Putamen (tissue), 1 donor: ENCODE measurements at places on chromosomes 4 and X.

DNA sequence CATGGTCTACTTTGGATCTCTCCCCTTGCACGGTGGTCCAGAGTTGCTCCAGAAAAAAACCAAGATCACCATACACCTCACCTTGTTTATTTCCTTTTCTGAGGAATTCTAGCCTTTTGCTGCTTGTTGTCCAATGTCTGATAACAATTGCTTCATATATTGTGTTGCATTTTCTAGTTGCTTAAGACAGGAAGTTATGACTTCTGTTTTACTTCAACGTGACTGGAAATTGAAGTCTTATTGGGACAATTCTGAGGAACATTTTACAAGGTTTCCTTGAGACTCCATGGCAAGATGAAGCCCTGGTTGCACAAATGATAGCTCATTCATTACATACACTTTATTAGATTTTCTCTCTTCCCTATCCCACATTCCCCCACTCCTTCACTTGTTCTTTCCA, 5.2 kb downstream of the CXCL1 start:
- no peak for DNase-seq

- DNase-seq = no peak
These were observed 12.2 kb downstream of the FBXW7 start for GRCh38 chr4:152523731-152524130.

GRCh38 chr4:139416073-139416673, 37.7 kb upstream of the RAB33B start:
- DNase-seq = peak; percentile 32

DNA sequence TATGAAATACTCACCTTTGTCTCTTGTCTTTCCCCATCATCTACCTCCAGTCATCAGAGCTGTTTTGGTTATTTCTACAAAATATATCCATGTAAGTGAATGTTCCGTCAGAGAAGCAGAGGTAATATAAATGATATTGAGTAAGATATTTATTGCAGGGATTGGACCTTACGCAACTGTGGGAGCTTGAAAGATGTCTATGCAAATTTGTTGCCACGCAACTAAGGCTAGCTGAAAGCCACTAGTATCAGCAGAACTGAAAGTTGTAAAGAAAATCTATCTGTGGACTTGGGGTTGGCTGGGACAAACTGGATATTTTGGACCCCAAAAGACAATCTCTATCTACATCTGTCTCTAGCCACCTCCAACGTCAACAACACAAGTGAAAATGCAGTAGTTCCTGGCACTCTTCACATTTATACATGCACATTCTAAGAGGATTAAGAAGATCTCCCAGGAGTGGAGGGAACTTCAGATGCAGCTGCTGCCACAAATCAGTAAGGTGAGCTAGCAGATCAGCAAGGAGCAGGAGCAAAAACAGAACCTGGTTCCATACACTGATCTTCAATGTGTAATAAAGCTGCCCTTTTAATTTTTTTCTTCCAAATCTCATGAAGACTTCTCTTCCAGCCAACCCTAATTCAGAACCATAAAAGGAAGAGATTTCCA, 8.5 kb upstream of the CCSER1 start:
- no peak for DNase-seq

- no peak for DNase-seq
These were observed 194.8 kb downstream of the AFF2 start for GRCh38 chrX:148695255-148695654.

GRCh38 chr4:108940634-108941033, 177.8 kb upstream of the ETNPPL start:
- no peak for DNase-seq

- peak; percentile 23 for DNase-seq
These were observed 30.0 kb downstream of the BBS12 start for GRCh38 chr4:122762520-122762919.

DNA sequence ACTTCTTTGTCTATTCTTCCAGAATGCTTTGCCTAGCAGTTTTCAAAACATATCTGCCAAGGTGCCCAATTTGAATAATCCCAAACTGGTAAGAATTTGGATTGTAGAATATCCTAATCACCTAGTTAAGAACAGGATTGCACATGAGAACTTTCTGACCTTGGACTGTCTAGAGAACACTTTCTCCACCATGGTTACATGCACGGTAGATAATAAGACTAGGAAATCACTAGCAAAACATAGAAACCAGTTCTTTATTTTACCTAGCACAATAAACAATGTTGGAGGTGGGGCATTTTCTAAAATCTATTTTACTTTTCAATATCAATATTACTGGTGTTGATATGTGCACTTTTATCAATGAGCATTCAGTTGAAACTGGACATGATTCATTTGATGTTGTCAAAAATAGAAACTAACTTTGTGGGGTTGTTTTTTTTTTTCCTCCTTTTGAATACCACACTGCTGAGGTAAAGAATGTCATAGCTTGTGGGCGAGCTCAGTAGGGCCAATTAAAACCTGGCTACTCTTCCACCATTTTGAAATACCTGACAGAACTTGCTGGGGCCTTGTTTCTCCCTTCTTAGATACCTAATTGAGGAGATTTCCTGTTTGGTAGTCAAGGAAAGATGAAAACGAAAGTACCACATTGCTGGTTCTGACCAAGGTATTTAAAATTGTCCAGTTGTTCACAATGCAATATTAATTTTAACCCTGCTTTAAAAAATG, 10.4 kb downstream of the MID1IP1 start:
- no peak for DNase-seq

GRCh38 chrX:131067846-131068745, 9.9 kb downstream of the ARHGAP36 start:
- no peak for DNase-seq

DNA sequence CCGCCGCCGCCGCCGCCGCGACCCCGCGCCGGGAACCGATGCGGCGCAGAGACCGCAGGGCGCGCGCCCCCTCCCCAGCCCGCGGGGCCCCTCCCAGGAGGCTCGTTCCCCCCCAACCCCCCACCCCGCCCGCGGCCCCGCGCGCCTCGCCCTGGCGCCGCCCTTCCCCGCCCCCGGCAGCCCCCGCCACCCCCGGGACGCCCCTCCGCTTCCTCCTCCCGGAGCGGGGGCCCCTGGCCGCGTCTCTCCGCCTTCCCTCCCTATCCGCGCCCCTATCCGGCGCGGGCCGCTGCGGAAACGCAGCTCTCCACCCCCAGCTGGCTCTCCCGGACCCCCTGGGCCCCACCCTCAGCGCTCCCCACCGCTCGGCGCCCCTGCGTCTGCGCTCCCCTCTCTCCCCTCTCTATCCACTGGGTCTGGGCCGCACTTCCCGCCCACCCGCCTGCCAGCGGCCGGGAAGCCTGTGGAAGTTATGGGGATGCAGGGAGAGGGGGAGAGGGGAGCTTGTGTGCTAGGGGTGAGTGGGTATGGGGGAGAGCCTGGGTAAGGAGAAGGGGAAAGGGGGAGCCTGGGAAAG, at the start of gene TMEM271:
Gene TMEM271 (minus strand): TSS at position 51 of the 577 bp plus-strand sequence. CDS start 233 bp downstream, outside the sequence.
- no peak for DNase-seq

DNA sequence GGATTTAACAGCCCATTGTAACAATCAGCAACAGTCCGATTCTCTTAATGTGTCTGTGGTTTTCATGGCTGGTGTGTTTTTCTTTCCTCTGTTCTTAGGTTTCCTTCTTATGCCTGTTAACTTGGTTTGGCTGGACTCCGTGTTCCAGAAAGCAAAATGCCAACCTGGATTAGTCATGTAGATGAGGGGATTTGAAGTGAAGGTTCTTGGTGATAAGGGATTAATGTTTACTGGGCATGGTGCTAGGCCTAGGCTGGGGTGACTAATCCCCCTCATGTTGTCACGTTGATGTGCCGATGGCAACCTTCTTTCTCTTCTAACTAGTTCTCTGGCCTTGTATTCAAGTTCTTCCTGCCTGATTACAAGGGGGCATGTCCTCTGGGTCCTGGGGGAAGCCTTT, 85.9 kb downstream of the REPS2 start:
- DNase-seq = no peak

- no peak for DNase-seq
These were observed 117.3 kb downstream of the KLHL8 start for GRCh38 chr4:87103086-87103485.

- DNase-seq = no peak
These were observed 28.3 kb downstream of the SEPTIN11 start for GRCh38 chr4:76977736-76978350.
